ENCODE measurements at places on chromosomes 3 and 15. TPM values are rescaled to one million over a fixed set of nuclear protein-coding genes. Genes with fewer than 3 reads are reported as not detected.

DNA sequence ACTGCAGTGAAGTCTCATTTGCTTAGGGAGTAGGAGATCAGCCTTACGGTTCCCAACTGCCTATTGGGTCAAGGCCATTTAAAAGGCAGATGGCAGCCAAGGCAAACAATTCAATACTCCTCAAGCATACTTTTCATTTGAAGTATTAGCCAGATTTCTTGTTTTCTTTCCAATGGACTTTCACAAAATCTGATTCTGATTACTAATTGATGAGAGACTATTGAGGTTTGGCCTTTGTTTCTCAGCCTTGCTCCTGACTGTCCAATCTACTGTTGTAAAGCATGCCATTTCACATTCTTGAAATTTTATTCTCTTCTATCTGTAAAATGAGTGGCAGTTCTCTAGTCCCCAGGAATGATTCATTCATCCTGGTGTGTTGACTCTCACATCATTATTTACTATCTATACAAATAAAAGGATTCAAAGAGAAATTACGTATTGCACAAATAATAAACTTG is 166.2 kb upstream of the TGFBR2 start:
- H3K36me3 ChIP-seq: peaks cover 1% of the 10 kb centered on the region
- DNase-seq: no peak
- H3K27me3 ChIP-seq: no peaks in the 10 kb centered on the region
- H3K27ac ChIP-seq: peak overlapping the region; percentile 17

The KNL1 gene
- 11.7 TPM for total RNA-seq

The TMEM39A gene
- total RNA-seq: 48.3 TPM

GRCh38 chr3:64039981-64040733 is 16.9 kb upstream of the PSMD6 start:
- H3K36me3 ChIP-seq: no peaks in the 10 kb centered on the region
- no peak overlapping the region for H3K27ac ChIP-seq
- no peak overlapping the region for H3K4me3 ChIP-seq
- DNase-seq: no peak
- no peaks in the 10 kb centered on the region for H3K4me1 ChIP-seq

Measured in progenitor cell of endocrine pancreas (in vitro differentiated cells).